Right hindlimb (tissue), 1 donor: ENCODE measurements at places on chromosomes 3 and 15.
A peak's percentile ranks its signal among the peaks of the same experiment; 100 is the strongest.

DNA sequence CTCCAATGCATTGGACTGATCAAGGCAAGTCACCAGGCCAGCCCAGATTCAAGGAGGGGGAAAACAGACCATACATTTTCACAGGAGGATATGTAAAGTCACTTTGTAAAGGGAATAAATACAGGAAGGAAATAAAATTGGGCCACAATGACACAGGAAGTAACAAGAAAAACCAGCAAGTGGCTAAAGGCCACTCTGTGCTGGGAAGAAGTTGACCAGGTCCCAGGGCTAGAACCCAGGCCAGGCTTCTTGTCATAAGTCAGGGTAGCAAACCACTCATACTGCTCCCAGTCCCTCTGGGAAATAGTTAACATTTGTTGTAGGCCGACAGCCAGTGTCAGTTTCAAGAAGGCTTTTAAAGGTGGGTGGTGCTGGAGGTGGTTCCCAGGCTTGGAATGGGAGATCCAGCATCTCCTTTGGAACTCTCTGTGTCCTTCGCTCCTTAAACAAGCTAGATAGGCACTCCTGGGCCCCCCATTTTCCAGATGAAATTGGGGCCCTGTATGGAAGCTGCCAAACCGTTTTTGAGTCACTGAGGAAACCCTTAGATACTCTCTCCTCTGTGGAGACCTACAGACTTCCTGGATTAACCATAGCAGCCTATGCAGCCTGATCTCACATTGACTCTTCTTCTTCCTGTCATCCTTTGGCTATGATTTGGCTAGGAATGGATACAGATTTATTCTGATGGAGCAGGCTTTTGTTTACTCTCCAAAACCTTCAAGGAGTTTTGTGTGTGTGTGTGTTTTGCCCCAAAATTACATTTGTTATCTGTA lies 14.7 kb upstream of the EDC3 start:
- no peak for DNase-seq

GRCh38 chr3:116226266-116226665 lies 219.0 kb downstream of the LSAMP start:
- DNase-seq: no peak

- no peak for DNase-seq
These were observed 21.8 kb downstream of the IGDCC3 start for GRCh38 chr15:65355988-65356353.

DNA sequence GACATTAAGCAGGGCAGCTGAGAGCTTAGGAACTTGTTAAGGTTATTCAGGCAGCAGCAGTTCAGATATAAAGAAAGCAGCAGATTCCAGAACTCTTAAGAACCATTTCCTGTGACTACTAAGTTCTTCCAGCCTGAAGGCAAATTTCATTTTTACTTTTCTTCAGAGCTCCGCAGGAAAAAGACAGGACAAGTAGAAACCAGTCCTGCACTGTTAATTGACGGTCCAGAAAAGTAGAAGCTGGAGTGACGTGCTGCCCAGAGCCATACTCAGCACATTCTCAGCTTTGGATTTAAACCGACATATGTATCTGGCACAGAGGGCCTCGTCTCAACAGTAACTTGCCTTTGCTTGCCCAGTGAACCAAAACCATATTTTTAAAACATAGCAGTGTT lies 219.4 kb upstream of the STRIT1 start:
- no peak for DNase-seq

DNA sequence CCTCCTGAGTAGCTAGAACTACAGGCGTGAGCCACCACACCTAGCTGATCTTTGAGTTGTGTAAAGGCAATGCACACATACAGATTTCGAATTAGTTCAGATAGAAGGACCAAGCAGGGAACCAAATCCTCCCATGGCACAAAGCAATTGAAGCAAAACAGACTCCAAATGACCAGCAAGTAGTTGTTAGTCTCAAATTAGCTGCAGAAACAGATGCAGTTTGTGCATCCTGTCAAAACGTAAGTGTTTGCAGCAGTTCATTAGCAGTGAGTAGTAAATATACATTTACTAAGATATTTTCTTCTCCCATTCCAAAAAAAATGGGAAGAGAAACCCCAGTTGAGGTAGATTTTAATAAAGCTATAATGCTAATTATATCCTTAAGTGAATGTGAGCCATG lies 15.8 kb upstream of the FAM174B start:
- no peak for DNase-seq

GRCh38 chr3:177220136-177220974 lies 23.1 kb upstream of the TBL1XR1 start:
- DNase-seq: no peak

- DNase-seq: no peak
These were observed 113.7 kb upstream of the RBMS3 start for GRCh38 chr3:29167180-29167579.

DNA sequence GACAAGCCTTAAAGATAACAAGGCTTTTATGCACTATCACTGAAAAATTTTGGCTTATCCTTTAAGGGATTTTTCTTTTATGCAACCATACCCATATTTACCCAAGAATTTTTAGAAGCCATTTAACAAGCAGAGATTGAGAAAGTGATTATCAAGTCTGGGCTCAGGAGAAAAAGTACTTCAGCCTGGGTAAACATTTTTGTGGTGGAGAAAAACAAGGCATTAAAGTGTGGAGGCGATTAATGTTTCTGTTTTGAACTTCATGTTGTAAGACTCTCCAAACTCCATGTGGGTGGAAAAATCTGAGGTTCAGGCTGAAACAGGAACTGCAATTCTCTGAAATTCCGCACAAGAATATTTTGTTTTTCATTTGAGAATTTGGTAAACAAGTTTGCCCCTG lies 260.4 kb upstream of the KCNMB2 start:
- DNase-seq: no peak

- DNase-seq: no peak
These were observed 399.5 kb upstream of the GOLIM4 start for GRCh38 chr3:168495270-168495669.

DNA sequence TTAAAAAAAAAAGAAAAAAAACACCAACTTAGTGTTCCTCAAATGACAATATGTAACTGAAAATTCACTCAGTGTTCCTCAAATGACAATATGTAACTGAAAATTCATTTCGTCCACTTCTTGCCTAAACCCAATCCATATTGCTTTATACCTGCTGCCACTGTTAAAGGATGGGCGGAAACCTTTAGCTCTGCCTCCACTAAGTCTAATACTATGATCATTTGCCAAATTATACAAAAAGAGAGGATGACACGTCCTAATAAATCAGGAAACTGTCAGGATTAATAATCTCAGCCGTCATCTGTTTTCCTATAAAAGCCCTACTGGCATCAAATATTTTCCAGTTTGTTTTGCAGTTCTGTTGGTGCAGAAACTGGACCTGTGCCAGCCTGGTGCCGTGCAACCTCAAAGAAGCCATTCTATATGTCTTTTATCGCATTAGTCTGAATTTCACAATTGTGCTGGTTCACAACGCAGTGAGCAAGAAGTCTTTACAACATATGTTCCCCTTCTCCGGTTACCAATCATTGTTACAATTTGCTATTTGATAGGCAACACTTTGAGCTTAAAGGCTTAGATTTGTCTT lies 160.4 kb upstream of the KCNH8 start:
- DNase-seq: no peak

DNA sequence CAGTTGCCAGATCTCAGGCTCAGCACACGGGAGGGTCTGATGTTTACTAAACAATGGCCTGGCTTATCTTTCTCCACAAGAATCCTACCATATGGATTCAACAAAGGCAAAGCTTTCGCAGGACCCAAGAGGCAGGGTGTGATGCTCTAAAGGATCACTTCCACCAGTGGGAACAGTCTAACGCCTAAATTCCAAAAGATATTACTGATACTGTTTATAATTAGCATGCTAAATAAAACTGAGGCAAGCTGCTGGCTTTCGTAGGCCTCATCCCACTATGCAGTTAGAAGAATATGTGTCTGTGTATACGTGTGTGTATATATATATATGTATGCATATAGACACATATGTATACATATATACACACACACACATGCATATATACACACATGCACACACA lies 22.3 kb downstream of the RORA start:
- no peak for DNase-seq

- DNase-seq: no peak
These were observed 43.9 kb downstream of the CCDC12 start for GRCh38 chr3:46932455-46933225.

DNA sequence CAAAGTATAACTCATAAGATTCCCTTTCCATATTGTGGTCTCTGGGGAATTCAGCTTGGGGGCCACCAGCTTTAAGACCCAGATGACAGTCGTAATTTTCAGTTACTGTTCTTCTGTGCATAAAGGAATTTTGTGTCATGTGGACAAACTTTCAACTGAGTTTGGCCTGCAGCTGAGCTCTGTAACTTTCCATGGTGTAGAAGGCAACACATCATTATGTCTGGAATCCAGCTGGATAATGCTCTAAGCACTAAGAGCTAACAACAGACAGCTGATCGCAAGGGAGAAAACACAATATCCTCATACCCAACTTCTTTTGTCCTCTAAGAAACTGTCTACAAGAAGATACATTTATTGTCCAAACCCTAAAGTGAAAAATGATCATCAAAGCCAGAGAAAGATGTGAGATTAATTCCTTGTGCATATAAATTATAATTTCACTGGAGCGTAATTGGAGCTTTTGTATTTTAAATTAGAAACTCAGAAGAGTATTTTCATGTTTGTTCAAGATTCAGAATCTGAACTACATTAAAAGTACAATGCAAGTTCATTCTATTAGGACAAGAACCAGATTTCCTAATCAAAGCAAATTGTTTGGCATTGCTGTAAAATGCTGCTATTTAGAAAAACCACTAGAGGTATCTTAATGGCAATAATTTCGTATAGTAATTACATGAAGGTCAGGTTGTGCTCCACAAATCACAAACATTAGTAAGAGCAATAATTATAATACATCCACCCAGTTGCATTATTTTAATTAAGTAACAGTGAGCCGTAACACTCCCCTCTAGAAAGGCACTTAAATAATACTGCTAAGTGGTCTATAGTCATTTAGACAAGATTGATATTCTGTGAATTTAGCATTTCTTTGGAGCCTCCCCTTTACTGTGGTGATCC lies 218.8 kb downstream of the ATP8B4 start:
- DNase-seq: peak; percentile 64

GRCh38 chr15:50778086-50778485 lies 12.6 kb upstream of the SPPL2A start:
- no peak for DNase-seq

DNA sequence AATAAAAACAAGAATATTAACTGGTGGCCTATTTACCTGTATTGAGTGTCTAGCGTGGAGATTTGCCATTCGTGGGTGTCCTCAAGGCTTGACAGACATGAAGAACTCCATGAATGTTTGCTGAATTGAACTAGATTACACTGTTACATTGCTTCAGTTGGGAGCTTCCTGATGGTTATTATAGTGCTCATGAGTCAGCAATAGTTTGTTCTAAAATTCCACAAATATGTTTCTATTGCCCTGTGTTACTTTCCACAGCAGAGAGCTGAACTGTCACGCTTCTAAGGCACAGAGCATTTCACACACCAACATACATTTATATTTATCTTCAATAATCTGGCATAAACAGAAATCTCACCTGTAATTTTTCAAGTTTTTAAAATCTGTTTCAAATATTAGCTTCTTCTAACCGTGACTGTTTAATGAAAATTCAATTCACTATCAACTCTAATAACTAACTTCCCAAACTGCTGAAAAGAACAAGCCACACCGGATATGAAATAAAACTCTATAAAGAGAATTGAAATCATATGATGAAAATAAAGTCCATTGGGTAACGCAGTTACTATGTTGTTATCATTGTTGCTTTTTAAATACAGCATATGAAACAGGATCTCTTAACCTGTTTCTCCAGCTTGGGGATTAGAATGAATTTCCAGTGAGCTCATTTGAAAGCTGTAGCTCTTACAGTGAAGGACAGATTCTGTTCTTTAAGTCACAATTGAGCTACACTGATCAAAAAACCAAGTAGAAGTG lies 61.2 kb upstream of the MCF2L2 start:
- DNase-seq: no peak

DNA sequence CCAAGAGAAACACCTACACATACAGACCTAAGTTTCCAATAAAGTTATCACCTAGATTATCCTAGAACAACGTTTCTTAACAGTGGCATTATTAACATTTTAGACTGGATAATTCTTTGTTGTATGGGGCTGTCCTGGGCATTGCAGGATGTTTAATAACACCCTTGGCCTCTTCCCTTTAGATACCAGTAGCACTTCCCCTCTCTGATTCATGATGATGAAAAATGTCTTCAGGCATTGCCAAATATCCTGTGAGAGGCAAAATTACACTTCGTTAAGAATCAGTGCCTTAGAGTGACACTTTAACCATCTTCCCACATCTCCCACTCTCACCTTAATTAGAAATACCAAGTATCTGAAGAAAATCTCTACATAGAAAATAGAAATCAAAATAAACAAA lies 352.6 kb downstream of the CGGBP1 start:
- DNase-seq: no peak

DNA sequence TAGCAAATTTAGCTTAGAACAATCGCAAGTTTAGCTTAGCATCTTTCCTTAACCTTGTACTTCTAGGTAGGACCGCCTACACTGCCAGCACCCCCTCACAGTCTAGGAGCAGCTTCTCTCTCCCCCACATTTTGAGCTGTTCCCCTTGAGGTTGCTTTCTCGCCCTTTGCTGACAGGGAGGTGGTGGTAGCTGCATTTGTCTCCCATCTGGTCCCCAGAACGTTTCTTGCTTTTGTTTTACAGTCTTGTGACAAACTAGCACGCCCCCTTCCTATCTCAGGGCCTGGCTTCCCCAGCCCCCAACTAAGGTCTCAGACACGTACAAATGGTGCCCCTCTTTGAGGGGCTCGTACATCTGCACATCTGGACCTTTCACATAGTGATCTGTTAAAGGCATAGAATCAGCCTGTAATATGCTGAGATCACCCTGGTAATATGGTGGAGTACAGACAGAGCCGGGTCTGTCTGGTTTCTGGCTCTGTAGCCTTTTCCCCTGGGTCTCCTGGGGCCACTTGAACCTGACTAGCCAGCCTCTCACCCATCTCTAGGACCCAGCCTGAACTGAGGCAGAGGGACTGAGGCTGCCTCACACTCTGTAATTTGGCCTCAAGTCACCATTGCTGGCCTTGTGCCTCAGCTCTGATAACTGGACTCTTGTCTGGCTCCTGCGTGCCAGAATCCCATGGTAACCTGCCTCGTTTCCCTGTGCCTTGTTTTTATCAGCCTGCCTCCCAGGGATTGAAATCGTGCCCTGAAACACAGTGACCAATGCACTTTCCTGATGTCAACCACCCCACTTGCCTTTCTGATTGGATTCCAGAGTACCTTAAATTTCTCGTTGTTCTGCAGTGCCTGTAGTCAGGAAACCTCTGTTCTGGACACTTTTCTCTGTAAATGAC lies 27.7 kb downstream of the CRTC3 start:
- peak; percentile 62 for DNase-seq
